ENCODE measurements at places on chromosomes 1 and 21.

GRCh38 chr1:174165471-174166137, 6.3 kb downstream of the RABGAP1L start:
- DNase-seq: no peak

- DNase-seq: no peak
These were observed 7.0 kb downstream of the PSMG1 start for GRCh38 chr21:39176271-39176709.

DNA sequence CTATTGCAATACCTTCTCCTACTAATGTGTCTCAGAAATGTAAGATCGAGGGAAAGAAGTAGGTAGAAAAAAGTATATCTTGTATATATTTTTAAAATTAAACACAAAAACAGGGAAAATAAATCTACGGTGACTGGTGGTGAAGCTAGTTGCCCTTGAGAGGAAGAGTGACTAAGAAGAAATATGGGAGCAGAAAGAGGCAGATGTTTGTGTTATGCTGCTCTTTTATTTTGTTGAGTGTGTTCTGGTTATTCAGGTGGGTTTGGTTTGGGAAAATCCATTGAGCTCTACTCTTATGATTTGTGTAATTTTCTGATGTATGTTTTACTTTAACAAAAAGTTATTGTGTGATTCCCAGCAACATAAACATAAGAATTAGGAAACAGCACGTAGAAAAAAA, 444.9 kb upstream of the B3GALT2 start:
- DNase-seq: no peak

DNA sequence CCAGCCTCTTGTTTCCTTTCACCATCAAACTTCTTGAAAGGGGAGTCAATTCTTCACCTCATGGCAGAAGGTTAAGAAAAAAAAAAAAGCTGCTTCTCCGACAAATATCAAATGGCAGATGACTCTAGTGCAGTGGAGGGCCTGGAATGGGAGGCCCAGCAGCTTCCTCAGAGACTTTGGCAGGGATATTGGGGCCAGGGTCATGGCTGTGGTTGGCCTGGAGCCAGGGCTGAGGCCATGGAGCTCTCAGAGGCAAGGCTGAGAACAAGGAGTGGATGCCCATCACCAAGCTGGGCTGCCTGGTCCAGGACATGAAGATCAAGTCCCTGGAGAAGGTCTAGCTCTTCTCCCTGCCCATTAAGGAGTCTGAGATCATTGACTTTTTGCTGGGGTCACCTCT, 18.7 kb downstream of the MTF1 start:
- DNase-seq: no peak

DNA sequence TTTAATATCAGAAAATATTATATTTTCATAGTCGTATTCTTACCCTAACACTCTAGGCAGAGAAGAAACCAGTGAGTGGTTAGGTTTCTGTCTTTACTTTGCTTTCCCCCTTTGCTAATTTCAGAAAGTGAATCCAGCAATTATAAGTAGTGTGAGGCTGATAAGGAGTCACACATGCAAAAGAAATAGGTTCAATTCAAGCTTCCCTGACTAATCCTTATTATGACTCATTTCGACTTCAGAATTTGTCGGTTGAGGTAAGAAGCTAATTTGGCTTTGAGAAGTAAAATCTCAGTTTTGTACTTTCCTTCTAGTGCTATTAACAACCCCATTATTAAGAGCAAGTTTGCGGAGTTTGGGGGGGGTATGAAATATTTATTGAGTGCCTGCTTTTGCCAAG, 22.4 kb downstream of the ESRRG start:
- no peak for DNase-seq

All from esophagus squamous epithelium (tissue), 5 donors.